ENCODE measurements at places on chromosomes 7 and 10.

GRCh38 chr10:22159180-22159579 lies 58.6 kb downstream of the EBLN1 start:
- DNase-seq: no peak

- DNase-seq: no peak
Observed at GRCh38 chr10:124658591-124659242, 85.5 kb downstream of the FAM53B start.

GRCh38 chr10:118955951-118956801 lies 73.3 kb upstream of the NANOS1 start:
- no peak for DNase-seq

- DNase-seq: no peak
Observed at GRCh38 chr10:80691441-80691840, 153.7 kb downstream of the SH2D4B start.

- DNase-seq: peak; percentile 26
Observed at GRCh38 chr7:35253460-35253709, 515 bp downstream of the TBX20 start.

GRCh38 chr10:64036321-64036930 lies 515.2 kb downstream of the REEP3 start:
- no peak for DNase-seq

GRCh38 chr10:17001961-17002749 lies 127.5 kb downstream of the CUBN start:
- DNase-seq: peak; percentile 41

DNA sequence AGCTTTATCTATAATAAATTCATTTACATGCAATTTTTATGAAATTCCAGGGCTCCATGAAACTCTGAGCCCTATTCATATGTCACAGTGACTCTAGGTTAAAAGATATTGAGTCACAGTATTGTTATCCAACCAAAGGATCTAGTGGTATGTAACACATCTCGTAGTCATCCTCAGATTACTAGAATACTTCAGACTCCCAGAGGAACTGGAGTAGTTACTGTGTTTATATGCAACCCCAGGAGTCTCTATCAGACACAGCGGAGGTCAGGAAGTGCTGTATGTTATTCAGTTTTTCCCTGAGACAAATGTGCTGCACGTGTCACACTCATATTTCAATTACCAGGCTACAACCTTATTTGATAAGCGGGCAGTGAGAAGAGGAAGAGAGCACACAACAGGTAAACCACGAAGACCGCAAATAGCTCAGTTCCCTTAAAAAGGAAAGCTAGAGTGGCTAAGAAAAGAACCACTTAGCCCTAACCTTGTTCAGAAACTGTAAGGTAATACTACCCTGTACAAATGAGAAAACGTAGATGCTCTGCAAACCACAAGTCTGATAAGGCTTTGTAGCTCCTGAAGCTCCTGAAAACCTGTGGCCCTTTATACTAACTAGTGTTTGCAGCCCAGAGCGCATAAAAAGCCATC lies 114.0 kb upstream of the CNTNAP2 start:
- no peak for DNase-seq

Data from left cardiac atrium (tissue), 4 donors.